ENCODE measurements at places on chromosomes 5 and 9.
A peak's percentile ranks its signal among the peaks of the same experiment; 100 is the strongest.

- no peak for DNase-seq
Observed at GRCh38 chr9:32884482-32884881, 101.1 kb downstream of the TMEM215 start.

GRCh38 chr9:128607642-128608350 lies 48.9 kb downstream of the DYNC2I2 start:
- no peak for DNase-seq

- DNase-seq: no peak
Observed at GRCh38 chr9:91489361-91489899, 65.8 kb upstream of the NFIL3 start.

- DNase-seq: no peak
Observed at GRCh38 chr5:103428411-103428871, 134.1 kb downstream of the NUDT12 start.

- DNase-seq: no peak
Observed at GRCh38 chr5:65327582-65327981, 154.1 kb downstream of the ADAMTS6 start.

DNA sequence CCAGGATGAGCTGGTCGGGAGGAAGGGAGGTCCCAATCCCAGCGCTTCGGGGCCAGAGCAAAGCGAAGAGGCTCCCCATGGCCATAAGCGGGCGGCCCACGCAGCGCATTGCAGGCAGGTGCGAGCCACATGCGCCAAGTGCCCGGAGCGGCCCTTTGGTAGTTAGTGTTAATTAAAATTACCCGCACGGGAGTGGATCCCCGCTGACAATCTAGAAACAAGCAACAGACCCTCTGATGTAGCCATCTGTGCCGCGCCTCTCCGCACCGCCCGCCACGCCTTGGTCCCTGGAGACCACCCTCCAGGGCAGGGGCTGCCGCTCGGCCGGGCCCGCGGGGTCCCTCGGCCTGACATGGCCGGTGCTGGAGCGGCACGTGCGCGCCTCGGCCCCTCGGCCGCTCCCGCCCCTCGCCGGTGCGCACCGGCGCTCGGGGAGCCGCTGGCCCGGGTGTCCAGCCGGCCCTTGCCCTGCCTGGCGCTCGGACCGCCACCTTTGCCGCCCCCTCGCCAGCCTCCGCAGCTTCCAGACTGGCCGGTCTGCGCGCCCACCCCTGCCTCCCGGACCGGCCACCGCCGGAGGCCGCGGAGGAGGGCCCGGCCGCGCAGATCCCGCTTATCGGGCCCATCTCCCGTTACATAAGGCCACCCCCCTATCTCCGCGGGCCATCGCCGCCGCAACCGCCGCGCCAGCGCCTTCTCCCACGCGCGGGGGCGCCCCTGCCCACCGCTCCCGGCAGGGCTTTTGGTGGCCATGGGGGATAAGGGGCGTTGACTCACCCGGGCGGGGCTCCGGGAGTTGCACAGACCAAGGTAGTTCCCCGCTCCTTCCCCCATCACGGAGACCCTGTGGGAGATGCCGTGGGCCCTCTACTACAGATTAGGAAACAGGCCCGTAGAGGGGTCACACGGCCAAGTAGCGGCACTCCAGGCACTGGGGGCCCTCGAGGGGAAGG lies 1.9 kb upstream of the IL13 start:
- no peak for DNase-seq

DNA sequence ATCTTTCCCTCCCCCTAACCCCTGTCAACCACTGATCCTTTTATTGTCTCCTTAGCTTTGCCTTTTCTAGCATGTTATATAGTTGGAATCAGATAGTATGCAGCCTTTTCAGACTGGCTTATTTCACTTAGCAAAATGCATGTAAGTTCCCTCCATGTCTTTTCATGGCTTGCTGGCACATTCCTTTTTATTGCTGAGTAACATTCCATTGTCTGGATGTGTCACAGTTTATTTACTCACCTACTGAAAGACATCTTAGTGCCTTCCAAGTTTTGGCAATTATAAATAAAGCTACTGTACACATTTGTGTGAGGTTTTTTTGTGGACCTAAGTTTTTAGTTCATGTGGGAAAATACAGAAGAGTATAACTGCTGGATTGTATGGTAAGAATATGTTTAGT lies 230.1 kb downstream of the PBX3 start:
- DNase-seq: no peak

DNA sequence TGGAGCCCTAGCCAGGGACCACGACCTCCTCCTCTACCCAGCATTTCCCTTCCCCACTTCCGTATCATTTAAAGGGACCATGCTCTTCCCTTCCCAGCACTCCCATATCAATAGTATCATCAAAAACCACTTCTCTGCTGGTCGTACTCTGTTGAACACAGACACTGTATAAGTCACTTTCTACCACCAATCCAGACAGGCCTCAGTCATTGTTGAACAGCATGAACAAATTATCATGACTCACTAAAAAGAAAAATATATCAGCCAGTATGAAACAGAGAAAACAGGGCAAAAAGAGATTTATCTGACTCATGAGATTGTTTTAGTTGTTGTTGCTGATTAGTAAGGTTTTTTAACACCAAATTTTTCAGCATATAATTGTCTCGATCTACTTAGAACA lies 89.8 kb downstream of the CDKN2A start:
- no peak for DNase-seq

- DNase-seq: no peak
Observed at GRCh38 chr9:38334234-38334633, 58.3 kb upstream of the ALDH1B1 start.

GRCh38 chr5:9500625-9501024 lies 45.2 kb downstream of the SEMA5A start:
- no peak for DNase-seq

DNA sequence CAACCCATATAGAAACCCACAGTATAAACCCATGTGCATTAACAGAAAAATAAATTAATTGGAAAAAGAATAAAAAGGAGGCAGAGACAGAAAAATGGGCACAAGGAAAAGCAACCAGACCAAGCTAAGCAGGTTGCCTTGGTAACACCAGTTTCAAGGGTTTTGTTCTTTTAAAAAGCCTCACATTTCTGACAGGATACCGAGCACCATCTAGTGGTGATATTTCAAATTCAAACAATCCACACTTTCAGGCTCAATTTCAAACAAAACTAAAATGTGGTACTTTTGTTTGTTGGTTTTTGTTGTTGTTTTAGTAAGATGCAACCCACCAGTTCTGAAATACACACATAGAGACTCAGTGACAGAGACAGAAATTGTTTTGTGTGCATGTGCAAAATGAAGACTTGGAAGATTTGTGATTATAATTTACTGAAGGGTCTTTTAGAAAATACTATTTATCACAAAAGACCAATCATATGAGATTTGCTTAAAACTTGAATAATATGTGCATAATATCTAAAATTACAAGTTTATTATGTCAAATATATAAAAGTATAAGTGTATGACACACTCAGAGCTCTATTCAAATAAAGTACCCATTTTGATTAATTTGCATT lies 318.2 kb downstream of the SLCO4C1 start:
- peak; percentile 10 for DNase-seq

- no peak for DNase-seq
Observed at GRCh38 chr5:103305809-103306208, 47.2 kb downstream of the MACIR start.

DNA sequence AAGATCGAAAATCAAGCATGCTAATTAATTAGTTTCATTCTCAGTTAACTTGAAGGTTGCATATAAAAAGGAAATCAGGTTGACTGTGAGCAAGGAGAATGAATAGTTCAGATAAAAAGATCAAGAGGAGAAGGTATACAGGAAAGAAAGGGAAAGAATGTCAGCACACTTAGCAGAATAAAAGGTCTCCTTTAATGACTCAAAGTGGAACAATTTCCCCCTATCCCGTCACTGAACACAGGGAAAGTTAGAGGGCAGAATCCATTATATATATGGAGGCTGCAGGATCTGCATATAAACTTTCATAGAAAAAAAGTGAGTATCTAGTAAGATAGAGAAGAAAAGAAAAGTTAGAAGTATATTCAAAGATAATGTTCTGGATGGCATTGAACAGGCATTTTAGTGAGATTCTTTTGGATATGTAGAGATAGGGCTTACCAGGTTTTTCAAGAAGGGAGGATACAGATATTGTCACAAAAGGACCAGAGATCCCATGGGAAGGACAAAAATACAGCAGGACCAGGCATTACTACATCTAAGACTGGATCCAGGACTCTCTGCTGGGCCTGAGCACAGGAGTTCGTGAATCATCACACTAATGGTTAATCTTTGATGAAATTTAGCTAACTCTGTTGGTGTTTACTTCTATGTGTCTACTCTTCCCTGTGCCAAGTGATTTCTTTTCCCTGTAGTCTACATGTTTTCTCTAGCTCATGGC lies 988.2 kb upstream of the ARRDC3 start:
- DNase-seq: no peak

DNA sequence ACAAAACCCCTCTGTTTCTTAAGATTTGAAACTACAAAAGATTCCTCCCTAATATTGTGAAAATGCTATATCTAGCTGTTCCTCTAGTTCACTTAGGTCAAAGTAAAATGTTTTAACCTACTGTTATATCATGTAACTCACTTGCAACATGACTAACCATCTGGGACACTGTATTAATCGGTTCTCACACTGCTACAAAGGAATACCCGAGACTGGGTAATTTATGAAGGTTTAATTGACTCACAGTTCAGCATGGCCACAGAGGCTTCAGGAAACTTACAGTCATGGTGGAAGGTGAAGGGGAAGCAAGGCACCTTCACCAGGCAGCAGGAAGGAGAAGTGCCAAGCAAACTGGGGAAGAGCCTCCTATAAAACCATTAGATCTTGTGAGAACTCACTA lies 34.7 kb downstream of the DIMT1 start:
- no peak for DNase-seq

GRCh38 chr5:161382685-161383084 lies 163.8 kb downstream of the GABRB2 start:
- no peak for DNase-seq

DNA sequence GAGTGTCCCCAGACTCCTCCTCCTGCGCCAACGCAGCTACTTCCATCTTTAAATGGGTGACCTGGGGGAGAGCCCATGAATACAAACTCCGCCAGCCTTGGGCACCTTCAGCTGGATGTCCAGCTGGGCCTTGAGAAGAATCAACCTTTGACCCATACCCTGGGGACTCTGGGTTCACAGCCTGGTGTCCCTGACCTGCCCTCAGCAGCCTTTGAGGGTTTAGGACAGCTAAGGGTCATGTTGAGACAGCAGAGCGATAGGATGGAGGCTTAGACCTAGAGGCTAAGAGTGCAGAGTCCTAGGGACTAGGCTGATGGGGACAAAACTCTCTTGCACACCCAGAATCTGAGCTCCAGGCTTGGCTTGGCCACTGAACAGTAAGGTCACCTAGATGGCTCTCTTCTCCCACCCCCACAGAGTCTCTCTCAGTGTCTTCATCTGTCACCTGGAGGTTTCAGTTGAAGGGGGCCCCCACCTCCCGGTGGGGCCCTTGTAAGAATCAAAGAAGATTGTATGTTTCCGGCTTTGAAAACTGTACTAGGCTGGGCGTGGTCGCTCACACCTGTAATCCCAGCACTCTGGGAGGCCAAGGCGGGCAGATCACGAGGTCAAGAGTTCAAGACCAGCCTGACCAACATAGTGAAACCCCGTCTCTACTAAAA lies 6.7 kb upstream of the AQP3 start:
- DNase-seq: no peak

DNA sequence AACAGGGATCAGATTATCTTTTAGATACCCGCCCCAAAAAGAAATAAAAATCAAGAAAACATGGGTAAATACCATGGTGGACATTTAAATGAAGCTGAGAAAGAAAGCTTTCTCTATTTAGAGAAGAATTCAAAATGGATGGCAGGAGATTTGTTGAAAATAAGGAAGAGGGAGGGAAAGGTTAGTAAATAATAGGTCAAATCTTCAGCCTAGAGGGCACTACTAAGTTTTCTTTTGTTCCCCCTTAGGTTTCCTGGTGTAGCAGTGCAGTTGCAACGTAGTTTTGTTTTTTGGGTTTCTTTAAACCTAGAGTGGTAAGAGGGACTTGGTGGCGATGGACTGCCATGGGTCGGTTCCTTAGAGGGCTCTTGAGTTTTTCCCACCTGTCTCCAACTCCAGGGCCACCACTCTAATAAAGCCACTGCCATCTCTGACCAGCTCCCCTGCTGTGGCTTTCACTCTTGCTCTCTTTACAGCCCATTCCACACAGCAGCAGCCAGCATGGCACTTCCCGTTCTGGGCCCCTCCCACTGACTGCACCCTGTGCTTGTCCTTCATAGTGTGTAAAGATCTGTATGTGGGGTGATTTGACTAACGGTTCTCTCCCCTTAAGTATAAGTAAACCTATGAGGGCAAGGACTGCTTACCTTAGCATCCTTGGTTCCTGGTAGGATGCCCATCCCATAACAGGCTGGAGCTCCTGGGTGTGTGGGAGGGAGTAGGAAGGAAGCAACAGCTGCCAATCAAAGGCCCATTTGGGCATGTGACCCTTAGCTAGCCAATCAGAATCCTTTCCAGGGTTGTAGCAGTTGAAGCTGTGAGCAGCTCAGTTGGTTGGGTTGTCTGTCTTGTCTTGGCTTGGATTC lies 118.3 kb downstream of the SLC1A3 start:
- DNase-seq: no peak

- DNase-seq: no peak
Observed at GRCh38 chr5:157331807-157332206, 65.9 kb downstream of the CYFIP2 start.

DNA sequence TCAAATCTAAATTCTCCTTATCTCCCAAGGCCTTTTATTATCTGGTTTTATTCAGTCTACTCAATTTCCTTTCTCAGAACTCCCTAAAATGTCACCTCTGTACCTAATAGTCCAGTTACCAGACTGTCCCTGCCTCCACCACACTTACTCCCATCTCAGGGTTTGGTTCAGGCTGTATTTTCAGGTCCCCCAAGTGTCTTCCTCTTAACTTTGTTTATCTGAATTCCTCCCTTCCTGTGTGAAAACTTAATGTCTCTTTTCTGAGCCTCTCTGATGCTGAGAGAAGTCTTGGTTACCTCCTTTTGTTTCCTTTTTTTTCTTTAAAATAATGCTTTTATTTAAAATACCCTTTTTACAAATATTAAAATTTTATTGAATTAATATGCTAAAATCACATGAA lies 133.4 kb downstream of the PAM start:
- DNase-seq: no peak

- DNase-seq: no peak
Observed at GRCh38 chr5:83972236-83972635, 251.6 kb upstream of the HAPLN1 start.

DNA sequence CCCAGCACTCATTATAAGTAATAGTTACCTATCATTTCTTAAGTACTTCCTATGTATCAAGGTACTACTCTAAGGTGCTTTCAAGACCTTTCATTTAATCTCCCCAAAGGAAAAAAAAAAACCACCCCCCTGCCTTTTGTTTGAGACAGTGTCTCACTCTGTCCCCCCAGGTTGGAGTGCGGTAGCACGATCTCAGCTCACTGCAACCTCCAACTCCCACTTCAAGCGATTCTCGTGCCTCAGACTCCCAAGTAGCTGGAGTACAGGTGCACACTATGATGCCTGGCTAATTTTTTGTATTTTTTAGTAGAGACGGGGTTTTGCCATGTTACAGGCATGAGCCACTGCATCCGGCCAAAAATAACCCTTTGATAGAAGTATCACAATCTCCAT lies 29.9 kb downstream of the SERINC5 start:
- DNase-seq: no peak
